ENCODE measurements at places on chromosomes 2 and 18.

DNA sequence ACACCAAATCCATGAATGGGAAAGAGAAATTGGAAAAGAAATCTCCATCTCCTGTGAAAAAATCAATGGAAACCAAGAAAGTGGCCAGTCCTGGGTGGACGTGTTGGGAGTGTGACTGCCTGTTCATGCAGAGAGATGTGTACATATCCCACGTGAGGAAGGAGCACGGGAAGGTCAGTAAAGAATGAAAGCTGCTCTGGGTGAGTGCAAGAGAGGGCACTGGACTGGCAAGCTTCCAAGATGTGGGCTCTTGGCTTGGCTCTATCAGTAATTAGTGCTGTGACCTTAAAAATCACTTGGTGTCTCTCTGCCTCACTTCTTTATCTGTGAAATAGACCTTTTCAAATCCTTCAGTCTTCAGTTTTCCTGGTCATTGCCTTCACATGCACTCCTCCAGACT, 89.0 kb downstream of the ZNF532 start:
- no peak for DNase-seq

DNA sequence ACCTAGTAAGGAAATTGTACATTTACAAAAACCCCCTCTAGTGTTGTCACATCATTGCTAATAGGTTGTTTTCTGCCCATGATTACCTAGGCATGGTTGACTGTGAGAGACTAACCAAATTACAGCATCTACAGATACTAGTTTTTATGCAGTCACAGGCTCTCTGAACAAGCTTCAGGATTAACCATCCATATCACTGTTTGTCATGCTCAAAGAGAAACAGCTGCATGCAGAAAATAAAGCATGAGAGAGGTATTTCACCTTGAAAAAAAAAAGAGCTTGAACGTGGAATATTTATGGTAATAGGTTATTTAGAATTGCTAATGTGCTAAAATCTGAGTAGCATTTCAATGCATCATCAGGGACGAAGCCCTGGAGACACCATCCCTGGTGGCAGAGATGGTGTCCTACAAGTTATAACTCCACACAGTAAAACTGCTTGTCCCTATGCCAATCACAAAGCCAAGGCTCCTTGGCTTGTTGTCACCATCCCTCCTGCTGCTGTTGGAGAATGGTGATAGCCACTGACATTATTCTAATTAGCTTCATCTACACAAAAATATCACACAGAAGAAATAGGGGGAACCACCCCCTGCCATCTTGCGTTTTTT, 5.4 kb downstream of the NEB start:
- DNase-seq, result no peak

DNA sequence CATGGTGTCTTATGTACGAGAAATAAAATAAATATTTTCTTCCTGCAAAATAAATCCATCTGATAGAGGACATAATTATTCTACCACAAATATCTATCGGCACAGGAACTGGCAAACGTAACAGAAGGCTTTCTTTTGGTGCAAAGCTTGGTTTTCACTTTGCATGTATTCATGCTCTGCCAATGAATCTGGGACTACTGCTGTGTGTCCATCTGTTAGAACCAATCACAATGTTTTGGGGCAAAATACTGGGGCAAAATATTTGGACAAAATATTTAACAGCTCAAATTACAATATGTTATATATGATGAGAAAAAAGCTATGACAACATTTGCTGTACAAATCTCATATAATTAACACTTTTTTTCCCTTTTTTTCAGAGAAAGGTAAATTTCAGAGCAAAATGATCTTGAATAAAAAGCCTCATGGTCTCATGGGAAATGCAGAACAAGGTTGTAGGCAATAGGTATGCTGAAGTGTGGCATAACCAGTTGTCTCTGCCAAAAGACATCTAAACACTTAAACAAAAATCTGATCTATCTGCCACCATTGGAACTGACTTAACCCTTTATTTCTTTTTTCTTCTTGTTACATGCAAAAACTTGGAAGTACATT, 923.2 kb downstream of the CPS1 start:
- no peak for DNase-seq

- no peak for DNase-seq
Observed at GRCh38 chr2:218925434-218925833, 34.0 kb upstream of the CDK5R2 start.

GRCh38 chr2:24820598-24821432, 27.6 kb downstream of the CENPO start:
- DNase-seq, result no peak

DNA sequence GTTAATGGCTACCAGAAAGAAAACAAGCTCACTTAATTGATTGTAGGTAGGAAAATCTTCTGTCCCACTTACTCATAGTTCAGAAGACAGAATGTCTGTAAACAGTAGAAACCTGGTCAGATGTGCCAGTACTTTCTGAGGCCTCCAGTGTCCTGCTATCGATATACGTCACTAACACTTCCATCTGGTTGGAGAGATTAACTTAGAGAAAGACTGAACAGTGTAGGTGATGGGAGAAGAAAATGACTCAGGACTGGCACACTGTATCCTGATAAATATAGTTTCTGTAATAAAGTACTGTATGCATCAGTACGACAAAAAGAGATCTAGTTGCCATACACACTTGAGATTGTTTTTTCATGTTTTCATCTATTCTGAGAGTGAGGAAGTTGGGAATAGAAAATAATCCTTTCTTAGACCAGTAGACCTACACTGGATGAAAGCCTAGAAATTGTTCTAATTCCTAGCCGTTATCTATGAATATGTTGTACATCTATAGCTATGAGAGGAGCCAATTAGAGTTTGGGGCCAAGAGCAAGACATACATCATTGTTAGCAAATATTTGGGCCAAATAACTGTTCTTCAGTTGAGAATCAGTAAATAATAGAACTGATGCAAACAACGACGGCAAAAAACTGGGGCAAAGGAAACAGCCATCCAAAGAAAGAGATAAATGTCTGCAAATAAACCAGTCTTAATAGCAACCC, 105.9 kb downstream of the NAT8 start:
- DNase-seq, result no peak

DNA sequence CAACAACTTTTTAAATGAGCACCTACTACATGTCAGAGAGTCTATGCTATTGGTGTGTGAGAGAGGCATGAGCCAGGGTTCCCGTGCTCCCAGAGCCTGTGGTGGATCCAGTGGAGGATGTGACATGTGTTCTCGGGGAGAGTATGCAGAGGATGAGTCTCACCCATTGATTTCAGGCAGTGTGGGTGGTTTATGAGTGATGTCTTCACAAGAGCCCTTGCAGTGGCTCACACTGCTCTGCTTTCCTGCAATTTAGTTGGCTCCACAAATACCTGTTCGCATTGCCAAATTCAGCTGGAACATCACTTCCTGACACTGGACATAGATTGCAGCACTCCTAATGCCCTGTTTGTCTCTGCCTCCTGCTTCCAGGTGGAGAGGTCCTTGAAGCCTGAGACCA, 243.6 kb upstream of the CXCR4 start:
- no peak for DNase-seq

DNA sequence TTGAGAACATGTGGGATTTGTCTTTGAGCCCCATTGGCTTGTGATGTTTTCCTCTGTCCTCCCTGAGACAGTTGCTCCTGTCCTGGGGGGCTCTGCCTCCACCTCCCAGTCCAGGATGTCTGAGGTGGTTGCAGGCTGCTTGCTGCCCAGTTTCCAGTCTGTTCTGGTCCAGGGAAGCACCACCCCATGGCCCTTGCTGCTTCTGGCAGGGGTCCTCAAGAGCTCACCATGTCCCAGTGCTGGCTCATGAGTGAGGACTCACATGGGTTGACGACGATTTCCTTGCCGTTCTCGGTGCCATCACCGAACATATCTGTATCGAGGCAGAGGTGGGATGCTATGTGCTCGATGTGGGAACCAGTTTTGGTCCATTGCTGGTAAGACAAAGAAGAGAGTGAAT, 103.4 kb upstream of the CAPN13 start:
- no peak for DNase-seq

DNA sequence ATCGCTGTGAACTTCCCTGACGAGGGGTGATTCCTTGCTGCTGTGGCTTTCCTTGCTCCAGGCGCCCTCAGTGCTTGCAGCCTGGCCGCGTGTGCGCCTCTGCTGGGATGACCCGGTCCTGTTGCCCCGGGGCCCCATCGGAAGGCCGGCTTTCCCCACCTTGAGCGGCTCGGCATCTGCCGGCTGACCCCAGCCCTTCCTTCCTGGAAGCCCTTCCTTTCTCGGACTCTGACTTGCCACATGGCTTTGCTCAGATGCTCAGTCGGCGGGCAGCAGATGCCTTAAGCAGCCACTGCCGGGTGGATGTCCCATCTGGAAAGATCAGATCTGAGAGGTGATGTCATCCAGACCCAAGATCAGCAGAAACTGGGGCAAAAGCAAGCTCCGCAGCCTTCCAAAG, 100.5 kb upstream of the ODC1 start:
- no peak for DNase-seq

GRCh38 chr2:241863536-241863954, 4.9 kb upstream of the PDCD1 start:
- DNase-seq, result peak; percentile 61

DNA sequence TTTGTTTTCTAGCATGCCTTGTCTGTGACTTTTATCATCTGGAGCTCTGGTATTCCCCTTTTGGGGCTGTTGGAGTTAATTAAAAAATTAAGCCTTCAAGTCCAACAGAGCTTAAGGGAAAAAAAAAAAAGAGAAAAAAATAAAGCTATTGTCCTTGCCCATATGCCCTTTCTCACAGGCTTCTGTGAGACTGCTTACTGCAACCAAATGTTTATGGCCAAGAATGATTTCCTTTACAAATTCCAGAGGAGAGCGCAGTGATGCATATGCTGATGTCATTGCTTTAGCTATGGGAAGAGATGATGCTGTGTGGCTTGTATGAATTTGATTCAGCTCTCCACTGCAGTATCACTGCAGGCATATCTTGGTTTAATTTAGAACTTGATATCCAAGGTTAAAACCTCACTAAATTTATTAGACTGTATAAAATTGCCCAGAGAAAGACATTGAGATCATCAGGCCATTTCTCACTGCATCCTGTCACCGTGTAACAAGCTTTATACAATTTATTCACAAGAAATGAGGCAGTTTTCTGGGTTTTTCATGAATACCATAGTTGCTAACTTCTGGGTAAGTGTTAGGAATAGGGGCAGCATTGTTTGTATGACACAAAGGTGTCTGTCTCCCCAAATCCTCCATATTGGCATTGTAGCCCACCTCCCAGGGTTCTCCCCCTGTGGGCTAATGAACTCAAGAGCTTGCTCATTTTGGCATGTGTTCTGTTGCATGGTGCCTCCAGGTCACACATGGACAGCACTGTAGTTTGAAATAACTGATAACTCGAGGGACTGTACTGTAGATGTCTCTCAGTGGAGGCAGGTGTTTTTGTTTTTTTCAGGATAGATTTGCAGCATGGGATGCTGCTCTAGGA, 85.0 kb downstream of the TANC1 start:
- no peak for DNase-seq

DNA sequence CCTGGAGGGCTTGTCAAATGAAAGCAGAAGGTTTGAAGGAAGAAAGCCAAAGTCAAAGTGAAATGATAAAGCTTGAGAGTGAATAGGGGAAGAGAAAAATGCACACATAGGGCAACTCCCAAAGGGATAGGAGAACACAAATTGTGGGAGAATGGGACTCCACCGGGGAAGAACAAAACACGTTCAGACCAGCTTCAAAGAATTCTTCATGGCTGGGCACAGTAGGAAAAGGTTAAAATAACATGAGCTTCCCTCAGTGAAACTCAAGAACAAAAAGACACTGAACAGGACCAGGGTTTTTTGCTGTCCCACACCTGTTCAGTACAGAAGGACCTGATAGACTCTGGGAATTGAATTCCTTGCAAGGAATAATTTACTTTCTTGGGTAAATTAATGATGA, 123.1 kb upstream of the NCKAP5 start:
- DNase-seq, result no peak

GRCh38 chr2:144996225-144996795, 476.4 kb upstream of the ZEB2 start:
- no peak for DNase-seq

DNA sequence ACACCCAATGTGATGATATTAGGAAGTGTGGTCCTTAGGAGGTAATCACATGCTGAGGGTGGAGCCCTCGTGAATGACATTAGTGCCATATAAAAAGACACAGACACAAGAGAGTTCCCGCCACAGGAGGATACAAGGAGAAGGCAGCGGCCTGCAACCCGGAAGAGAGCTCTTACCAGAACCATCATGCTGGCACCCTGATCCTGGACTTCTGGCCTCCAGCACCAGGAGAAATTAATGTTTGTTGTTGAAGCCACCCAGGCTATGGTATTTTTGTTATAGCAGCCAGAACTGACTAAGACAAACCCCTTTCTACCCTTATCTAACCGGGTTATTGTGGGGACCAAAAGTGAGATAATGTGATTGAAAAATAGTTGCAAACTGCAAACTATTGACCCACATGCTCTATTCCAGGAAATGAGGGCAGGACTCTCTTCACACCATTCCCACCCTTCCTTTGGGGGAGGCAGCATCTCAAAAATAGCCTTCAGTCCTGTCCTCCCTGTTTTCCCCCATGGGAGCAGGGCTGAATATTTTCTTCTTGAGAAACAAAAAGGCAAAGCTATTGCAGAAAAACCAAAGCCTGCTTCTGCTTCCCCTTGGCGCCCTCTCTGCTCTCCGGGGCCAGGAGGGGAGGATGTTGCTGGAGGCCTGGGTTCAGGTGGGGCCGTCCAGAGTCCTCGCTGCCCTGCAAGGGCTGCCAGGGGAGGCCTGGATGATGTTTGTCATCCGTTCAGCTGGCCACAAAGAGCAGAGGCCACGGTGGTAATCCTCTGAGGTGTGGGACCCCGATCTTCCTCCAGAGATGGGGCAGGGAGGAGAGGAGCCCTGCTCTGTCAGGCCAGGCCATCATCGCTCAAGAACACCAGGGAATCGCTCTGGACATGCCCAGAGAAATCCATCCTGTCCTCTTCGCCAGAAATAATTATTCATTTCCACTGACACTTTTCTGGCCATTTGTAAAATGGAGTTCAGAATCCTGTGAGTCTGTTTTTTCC, 73.8 kb upstream of the HAAO start:
- DNase-seq, result no peak

DNA sequence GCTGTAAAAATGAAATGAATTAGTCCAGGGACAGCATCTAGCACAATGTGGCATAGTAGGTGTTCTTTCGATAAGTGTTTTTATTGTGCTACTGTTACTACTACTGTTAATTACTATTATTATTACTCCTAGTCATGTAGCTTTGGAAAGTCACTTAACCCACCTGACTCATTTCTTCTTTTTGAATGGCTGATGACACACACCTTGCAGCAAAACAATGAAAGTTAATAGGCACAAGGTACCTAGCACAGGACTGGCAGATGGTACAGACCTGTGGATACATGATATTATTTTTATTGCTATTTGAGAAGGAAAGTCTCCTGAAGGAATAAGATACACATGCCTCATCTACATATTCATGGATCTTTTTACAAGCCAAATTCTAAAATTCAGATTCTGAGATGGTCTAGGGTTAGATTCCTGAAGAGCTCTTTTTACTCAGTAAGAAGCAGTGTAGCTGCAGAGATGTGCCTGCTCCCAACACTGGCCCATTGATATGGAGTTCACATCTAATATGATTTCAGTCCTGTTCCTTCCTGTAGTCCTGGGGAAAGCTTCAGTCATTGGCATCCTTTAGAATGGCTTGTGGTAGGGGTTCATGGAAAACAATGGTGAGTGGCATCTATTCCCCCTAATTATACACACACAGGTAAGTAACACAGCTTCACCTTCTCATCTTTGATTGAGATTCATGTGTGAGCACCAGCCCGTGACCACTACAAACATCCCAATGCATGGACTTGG, 7.9 kb upstream of the ERMN start:
- no peak for DNase-seq

GRCh38 chr2:6917761-6918421, 679 bp downstream of the RNF144A start:
- peak; percentile 76 for DNase-seq

- no peak for DNase-seq
Observed at GRCh38 chr18:36580266-36580665, 248.5 kb downstream of the TPGS2 start.
